ENCODE measurements at places on chromosomes 6 and 20.

DNA sequence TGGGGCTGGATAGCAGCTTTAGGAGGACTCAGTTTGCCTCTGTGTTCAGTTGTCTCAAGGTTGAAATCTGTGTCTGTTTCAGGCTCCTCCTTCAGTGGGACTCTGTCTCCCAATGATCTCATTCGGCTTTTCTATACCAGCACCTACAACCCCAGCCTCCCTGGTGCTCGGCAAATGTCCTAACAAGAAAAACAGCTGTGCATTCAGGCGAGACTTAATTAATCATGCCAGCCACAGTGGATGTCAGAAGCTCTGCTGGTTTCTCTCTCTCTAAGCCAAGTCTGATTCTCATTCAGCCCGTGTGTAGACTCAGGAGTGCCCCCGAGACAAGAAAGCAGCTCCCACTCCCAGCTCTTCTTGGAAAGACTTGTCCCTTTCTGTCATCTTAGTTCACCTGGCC, 46.8 kb downstream of the SUN5 start:
- H3K27ac ChIP-seq = no peak overlapping the region
- no peak overlapping the region for H3K4me3 ChIP-seq
- no peaks in the 10 kb centered on the region for H3K4me1 ChIP-seq
- H3K27me3 ChIP-seq = no peaks in the 10 kb centered on the region
- H3K36me3 ChIP-seq = no peaks in the 10 kb centered on the region
- no peak for DNase-seq

DNA sequence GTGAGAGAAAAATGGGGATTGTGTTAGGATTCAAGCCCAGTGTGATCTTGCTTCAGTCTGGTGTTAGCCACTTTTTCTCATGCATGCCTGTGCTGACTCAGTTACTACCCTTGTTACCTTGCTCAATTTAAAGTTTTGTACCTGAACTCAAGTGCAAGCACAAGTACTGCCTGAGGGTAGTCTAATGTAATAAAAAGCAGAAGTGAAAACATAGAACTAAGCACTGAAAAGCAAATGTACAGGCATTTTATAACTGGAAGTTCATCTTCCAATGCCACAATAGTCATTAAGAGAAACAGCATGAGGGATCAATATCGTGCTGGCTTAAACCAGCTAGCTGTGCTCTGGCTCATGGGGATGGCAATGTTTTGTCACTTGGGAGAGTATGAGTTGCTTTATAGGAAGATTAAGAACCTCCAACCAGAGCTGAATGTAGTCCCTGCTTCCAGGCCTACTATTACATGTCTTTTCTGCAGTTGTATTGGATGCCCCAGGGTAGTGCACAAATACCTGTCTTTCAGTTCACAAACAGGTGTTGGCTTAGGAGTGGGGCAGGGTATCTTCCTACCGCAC, 48.7 kb downstream of the SLC35F1 start:
- no peak overlapping the region for H3K4me3 ChIP-seq
- H3K27me3 ChIP-seq = no peaks in the 10 kb centered on the region
- H3K27ac ChIP-seq = no peak overlapping the region
- peaks cover 8% of the 10 kb centered on the region for H3K4me1 ChIP-seq

DNA sequence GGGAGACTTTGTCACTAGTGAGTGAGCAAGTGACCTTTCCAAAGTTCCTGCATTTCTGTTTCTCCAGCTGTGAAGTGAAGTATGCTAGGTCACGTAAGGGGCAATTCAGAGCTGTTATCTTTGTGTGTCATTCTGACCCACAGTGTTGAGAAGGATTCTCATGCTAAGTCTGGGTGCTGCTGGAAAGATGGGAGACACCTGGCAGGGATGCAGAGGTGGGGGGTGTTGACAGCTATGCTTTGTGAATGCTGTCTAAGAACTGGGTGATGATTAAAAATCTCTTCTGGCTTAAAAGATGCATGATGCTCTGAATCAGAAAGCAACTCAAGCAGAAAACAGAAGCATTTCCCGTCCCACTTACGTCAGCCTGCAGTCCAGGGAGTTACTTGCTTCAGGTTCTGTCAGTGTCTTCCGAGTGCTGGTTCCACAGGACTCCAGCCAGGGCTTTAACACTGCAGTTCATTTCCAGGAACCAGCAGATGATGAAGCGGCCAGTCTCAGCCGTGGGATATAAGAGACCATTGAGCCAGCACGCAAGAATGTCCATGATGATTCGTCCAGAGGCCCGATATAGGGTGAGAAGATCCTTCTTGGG, 30.9 kb upstream of the ASXL1 start:
- H3K4me3 ChIP-seq = no peak overlapping the region
- H3K4me1 ChIP-seq = no peaks in the 10 kb centered on the region
- no peaks in the 10 kb centered on the region for H3K27me3 ChIP-seq
- H3K27ac ChIP-seq = no peak overlapping the region

DNA sequence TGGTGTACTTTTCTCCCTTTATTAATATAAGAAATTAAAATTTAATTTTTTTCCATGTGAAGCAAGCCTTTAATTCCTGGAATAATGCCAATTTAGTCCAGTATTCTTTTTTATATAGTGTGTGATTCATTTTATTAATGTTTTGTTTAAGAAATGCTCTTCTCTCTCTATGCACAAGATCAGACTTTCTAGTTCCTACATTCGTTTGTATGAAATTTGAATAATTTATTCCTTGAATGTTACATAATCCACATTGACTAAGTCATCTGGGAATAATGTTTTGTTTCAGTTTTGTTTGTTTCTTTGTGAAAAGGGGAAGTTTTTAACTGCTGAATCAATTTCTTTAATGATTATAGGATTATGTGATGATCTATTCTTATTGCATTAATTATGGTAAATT, 181.4 kb upstream of the ID4 start:
- DNase-seq = no peak
- no peak overlapping the region for H3K27ac ChIP-seq
- H3K4me3 ChIP-seq = no peak overlapping the region
- no peaks in the 10 kb centered on the region for H3K36me3 ChIP-seq
- no peaks in the 10 kb centered on the region for H3K4me1 ChIP-seq
- no peaks in the 10 kb centered on the region for H3K27me3 ChIP-seq

GRCh38 chr20:4929686-4930397, 71.5 kb downstream of the SLC23A2 start:
- H3K4me1 ChIP-seq = no peaks in the 10 kb centered on the region
- no peaks in the 10 kb centered on the region for H3K36me3 ChIP-seq
- no peak overlapping the region for H3K27ac ChIP-seq
- H3K27me3 ChIP-seq = no peaks in the 10 kb centered on the region
- no peak for DNase-seq

All from H1 (cell line).